ENCODE measurements at places on chromosomes 2 and 18.
A peak's percentile ranks its signal among the peaks of the same experiment; 100 is the strongest.

DNA sequence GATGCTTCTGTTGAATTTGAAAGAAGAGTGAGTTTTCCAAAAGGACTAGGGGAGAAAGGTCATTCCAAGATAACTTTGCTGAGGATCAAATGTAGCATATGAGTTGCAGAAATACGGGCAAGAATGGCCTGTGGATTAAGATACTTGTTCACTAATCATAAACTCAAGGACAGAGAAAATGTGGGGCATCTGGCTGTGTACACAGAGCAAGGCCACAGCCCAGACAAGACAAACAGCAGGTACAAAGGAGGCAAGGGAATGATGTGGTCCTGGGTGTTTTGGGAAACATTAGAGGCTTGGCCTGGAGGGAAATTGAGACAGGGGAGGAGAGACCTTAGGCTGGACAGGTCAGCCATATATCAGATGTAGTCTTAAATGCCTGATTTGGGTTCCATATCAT is 254.8 kb downstream of the TTC32 start:
- no peak overlapping the region for H3K4me3 ChIP-seq
- H3K27ac ChIP-seq = no peak overlapping the region
- no peak for DNase-seq
- H3K27me3 ChIP-seq = no peaks in the 10 kb centered on the region
- H3K4me1 ChIP-seq = no peaks in the 10 kb centered on the region
- H3K36me3 ChIP-seq = no peaks in the 10 kb centered on the region

DNA sequence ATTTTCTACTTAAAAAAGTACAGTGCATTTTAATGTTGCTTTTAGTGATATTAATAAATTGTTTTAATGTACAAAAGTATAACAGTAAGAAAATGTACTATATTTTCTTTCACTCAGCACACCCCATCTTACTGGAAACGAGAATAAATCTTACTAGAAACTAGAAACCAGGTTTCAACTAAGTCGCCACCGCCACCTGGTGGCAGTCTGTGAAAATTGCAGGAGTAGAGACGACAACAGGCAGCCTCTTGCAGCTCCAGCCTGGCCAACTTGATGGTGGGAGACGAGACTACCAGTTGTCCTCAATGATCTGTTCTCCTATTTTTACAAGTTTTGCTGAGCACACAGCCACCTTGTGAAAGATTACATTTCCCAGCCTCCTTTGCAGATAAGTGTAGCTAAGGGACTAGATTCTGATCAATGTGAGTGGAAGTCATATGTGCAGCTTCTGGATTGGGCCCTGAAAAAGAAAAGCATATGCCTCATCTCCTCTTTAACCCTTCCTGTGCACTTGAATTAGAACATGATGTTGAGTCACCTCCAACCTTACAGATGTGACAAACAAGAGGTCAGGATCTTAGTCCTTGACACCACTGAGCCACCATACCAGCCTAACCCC is 8.7 kb downstream of the OTOF start:
- no peaks in the 10 kb centered on the region for H3K27me3 ChIP-seq
- DNase-seq = peak; percentile 61
- no peaks in the 10 kb centered on the region for H3K4me1 ChIP-seq
- H3K4me3 ChIP-seq = no peak overlapping the region

GRCh38 chr18:36594621-36595020 is 234.2 kb downstream of the TPGS2 start:
- no peaks in the 10 kb centered on the region for H3K36me3 ChIP-seq
- no peak overlapping the region for H3K4me3 ChIP-seq
- no peak overlapping the region for H3K27ac ChIP-seq
- no peak for DNase-seq
- no peaks in the 10 kb centered on the region for H3K4me1 ChIP-seq

DNA sequence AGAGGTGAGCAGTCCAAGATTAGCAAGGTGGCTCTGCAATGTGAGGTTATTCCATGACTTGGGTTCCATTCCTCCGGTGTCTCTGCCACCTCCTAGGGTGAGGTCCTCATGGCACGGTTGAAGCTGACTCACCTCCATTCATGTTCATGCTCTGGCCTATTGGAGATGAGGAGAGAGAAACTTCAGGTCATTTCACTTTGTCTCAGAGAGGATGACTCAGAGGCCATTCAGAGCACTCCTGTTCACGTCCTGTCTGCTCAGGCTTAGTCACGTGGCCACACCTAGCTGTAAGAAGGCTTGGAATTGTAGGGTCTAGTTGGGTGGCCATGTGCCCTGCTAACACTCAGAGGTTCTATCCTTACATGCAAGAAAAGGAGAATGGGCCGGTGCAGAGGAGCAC is 67.5 kb upstream of the MBOAT2 start:
- no peak for DNase-seq
- H3K4me1 ChIP-seq = no peaks in the 10 kb centered on the region
- H3K4me3 ChIP-seq = no peak overlapping the region
- H3K27ac ChIP-seq = no peak overlapping the region
- no peaks in the 10 kb centered on the region for H3K36me3 ChIP-seq

GRCh38 chr2:48483506-48483905 is 46.4 kb upstream of the STON1 start:
- no peaks in the 10 kb centered on the region for H3K27me3 ChIP-seq
- no peak for DNase-seq
- no peak overlapping the region for H3K4me3 ChIP-seq
- H3K36me3 ChIP-seq = peaks cover 6% of the 10 kb centered on the region

GRCh38 chr2:101380376-101380775 is 6.9 kb downstream of the CREG2 start:
- DNase-seq = no peak
- no peaks in the 10 kb centered on the region for H3K36me3 ChIP-seq
- no peak overlapping the region for H3K4me3 ChIP-seq
- peaks cover 2% of the 10 kb centered on the region for H3K27me3 ChIP-seq
- no peak overlapping the region for H3K27ac ChIP-seq

DNA sequence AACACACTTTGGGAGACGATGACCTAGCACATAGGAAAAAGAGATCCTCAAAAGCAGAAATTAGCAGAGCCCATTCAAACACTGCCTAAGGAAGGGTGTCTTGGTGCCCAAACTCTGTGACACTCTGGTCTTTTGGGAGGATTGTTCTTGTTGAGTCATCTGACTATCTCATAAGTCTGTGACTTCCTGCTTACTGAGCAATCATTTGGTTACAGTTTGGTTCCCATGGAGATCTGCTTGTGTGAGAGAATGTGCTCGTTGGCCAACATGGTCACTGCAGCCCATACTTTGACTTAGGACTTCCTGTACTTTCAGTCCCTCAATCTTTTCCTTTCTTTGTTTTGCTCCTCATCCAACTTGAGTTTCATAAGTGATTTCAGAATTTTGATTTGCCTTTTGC is 602.9 kb downstream of the NYAP2 start:
- H3K36me3 ChIP-seq = no peaks in the 10 kb centered on the region
- H3K27me3 ChIP-seq = no peaks in the 10 kb centered on the region
- H3K27ac ChIP-seq = no peak overlapping the region
- DNase-seq = no peak
- no peaks in the 10 kb centered on the region for H3K4me1 ChIP-seq

GRCh38 chr2:163205589-163206254 is 367.2 kb upstream of the KCNH7 start:
- H3K4me1 ChIP-seq = no peaks in the 10 kb centered on the region
- H3K27ac ChIP-seq = no peak overlapping the region
- no peaks in the 10 kb centered on the region for H3K36me3 ChIP-seq
- DNase-seq = no peak
- no peaks in the 10 kb centered on the region for H3K27me3 ChIP-seq

DNA sequence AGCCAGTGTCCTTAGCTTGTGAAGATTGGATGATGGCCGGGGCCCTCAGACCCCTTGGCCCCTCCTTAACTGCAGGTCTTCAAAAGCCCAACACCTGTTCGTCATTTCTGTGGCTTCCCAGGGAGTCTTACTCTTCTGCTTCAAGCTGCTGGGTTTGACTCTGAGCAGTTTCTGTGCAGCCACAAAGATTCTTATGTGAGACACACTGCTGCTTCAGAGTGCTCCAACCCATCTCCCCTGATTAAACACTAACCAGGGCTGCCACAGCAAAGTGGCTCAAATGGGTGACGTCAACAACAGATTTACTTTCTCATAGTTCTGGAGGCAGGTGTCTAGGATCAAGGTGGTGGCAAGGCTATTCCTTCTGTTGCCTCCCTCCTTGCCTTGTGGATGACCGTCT is 40.8 kb downstream of the TSN start:
- no peak overlapping the region for H3K27ac ChIP-seq
- no peak for DNase-seq
- H3K4me1 ChIP-seq = no peaks in the 10 kb centered on the region
- no peaks in the 10 kb centered on the region for H3K27me3 ChIP-seq

DNA sequence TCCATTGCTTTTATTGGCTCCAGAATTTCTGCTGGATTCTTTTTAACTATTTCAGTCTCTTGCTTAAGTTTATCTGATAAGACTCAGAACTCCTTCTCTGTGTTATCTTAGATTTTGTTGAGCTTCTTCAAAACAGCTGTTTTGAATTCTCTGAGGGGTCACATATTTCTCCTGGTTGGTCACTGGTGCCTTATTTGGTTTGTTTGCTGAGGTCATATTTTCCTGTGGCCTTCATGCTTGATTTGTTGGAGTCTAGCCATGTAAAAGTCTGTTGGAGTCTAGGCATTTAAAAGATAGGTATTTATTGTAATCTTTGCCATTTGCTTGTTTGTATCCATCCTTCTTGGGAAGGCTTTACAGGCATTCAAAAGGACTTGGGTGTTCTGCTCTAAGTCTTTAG is 398.7 kb downstream of the DSEL start:
- no peaks in the 10 kb centered on the region for H3K36me3 ChIP-seq
- H3K4me3 ChIP-seq = no peak overlapping the region
- no peak for DNase-seq

DNA sequence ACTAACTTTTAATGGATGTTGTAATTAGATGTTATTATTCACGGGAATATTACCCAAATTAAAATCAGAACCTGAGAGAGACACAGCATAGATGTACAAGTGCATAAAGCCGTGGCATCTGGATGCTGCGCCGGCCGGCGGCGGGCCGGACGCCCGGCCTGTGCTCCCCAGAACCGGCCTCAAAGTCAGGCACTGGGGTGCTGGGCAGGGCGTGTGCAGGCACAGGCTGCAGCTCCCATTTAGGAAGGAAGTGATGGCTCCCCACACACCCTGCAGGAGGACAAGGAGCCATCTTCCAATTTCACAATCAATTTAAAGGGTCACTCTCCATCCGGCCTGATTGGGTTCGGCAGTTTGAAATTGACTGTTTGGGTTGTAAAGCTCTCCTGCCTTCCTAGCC is 367.7 kb upstream of the SALL3 start:
- no peaks in the 10 kb centered on the region for H3K4me1 ChIP-seq
- no peaks in the 10 kb centered on the region for H3K36me3 ChIP-seq
- H3K27ac ChIP-seq = no peak overlapping the region
- H3K4me3 ChIP-seq = no peak overlapping the region
- no peak for DNase-seq
- no peaks in the 10 kb centered on the region for H3K27me3 ChIP-seq

GRCh38 chr2:199851883-199852282 is 891 bp upstream of the FTCDNL1 start:
- H3K27ac ChIP-seq = no peak overlapping the region
- H3K27me3 ChIP-seq = peaks cover 26% of the 10 kb centered on the region
- no peaks in the 10 kb centered on the region for H3K4me1 ChIP-seq
- H3K4me3 ChIP-seq = no peak overlapping the region
- no peaks in the 10 kb centered on the region for H3K36me3 ChIP-seq

DNA sequence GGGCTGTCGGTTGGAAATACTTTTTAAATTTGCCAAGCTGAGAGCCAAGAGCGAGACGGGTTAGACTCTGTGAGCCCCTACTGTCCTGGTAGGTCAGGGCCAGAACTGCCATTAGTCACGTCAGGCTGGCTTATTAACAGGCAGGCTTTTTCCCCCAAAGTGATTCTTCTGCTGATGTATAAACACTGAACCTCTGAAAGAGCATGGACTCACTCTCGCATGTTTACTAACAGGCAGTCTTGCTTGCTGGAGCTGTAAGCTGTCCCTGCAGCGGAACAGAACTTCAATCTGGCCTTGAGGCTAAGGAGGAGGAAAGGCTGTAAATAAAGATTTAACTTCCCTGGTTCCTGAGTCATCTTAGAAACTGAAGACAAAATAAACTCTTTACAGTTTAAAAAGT is 288.4 kb downstream of the PIEZO2 start:
- H3K4me1 ChIP-seq = peaks cover 10% of the 10 kb centered on the region
- no peak overlapping the region for H3K27ac ChIP-seq
- H3K4me3 ChIP-seq = no peak overlapping the region
- no peaks in the 10 kb centered on the region for H3K27me3 ChIP-seq
- no peaks in the 10 kb centered on the region for H3K36me3 ChIP-seq

GRCh38 chr2:157229572-157229971 is 27.9 kb upstream of the GALNT5 start:
- no peak for DNase-seq
- no peaks in the 10 kb centered on the region for H3K36me3 ChIP-seq
- no peak overlapping the region for H3K27ac ChIP-seq
- no peaks in the 10 kb centered on the region for H3K27me3 ChIP-seq
- H3K4me3 ChIP-seq = no peak overlapping the region
- no peaks in the 10 kb centered on the region for H3K4me1 ChIP-seq

- DNase-seq = no peak
- no peaks in the 10 kb centered on the region for H3K4me1 ChIP-seq
- no peaks in the 10 kb centered on the region for H3K36me3 ChIP-seq
- H3K4me3 ChIP-seq = no peak overlapping the region
- no peak overlapping the region for H3K27ac ChIP-seq
- no peaks in the 10 kb centered on the region for H3K27me3 ChIP-seq
These were observed 42.6 kb upstream of the SDC1 start for GRCh38 chr2:20267529-20267928.

- no peaks in the 10 kb centered on the region for H3K36me3 ChIP-seq
- H3K4me1 ChIP-seq = peaks cover 2% of the 10 kb centered on the region
- no peak for DNase-seq
These were observed 36.2 kb downstream of the ANKRD44 start for GRCh38 chr2:197274349-197274748.

DNA sequence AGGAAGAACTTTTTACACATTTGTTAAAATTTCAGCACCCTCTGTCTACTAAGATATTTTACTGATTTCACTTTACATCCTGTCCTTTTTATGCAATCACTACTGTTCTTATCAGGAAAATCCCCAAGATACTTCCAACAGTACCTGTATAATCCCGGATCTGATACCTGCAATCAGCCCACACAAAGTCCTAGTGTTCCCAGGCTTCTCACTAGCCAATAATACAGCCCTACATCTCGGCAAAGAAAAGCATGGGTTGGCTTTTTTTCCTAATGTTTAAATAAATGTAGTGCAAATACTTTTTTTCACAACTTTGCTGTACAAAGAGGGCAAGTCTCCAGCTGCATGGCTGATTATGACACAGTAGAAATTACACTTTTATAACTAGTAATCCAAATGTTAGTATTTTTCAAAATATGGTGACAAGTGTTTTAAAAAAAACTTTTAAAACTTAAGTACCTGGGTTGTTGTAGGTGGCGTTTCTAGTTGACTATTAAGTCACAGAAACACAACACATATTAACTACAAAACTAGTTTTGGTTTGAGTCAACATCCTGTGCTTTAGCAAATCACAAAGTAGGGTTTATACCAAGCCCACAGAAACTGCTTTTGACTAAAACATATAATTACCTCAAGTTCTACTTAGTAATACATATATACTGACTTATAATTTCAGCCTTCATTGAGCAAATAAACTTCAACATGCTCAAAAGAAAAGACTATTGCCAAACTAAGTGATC is 19.5 kb downstream of the CNOT11 start:
- H3K4me3 ChIP-seq = no peak overlapping the region
- no peaks in the 10 kb centered on the region for H3K27me3 ChIP-seq
- no peak for DNase-seq
- H3K36me3 ChIP-seq = peaks cover 5% of the 10 kb centered on the region
